Activated CD4-positive, alpha-beta T cell treated with anti-CD3 and anti-CD28 coated beads, Interleukin-2, amount 50 U/mL, for 4 hours (primary cell): ENCODE measurements at places on chromosomes 2 and 18.

- no peak for DNase-seq
These were observed 35.0 kb downstream of the TMEFF2 start for GRCh38 chr2:192159736-192160135.

GRCh38 chr18:51617167-51617566 is 419.7 kb upstream of the MEX3C start:
- no peak for DNase-seq

GRCh38 chr18:51168960-51169662 is 28.4 kb downstream of the MEX3C start:
- DNase-seq, result no peak

DNA sequence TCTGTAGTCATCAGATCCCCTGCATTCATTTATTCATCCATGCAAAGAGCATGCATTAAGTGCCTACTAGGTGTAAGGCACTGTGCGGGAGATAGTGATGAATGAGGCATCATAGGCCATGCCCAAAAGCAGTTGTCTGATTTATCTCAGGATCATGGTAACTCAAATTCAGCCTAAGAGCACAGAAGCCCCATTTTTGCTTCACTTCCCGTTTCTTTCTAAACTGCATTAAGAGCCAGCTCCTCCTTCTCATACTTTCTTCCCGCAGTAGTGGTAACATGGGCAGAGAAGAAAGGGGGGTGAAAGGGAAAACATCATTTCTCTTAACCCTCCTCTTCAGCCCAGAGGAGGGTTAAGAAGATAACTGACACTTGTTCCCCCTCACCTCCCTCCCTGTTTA is 2.9 kb downstream of the GPR45 start:
- DNase-seq, result no peak

- no peak for DNase-seq
These were observed 37.8 kb upstream of the EFEMP1 start for GRCh38 chr2:55961318-55961911.

DNA sequence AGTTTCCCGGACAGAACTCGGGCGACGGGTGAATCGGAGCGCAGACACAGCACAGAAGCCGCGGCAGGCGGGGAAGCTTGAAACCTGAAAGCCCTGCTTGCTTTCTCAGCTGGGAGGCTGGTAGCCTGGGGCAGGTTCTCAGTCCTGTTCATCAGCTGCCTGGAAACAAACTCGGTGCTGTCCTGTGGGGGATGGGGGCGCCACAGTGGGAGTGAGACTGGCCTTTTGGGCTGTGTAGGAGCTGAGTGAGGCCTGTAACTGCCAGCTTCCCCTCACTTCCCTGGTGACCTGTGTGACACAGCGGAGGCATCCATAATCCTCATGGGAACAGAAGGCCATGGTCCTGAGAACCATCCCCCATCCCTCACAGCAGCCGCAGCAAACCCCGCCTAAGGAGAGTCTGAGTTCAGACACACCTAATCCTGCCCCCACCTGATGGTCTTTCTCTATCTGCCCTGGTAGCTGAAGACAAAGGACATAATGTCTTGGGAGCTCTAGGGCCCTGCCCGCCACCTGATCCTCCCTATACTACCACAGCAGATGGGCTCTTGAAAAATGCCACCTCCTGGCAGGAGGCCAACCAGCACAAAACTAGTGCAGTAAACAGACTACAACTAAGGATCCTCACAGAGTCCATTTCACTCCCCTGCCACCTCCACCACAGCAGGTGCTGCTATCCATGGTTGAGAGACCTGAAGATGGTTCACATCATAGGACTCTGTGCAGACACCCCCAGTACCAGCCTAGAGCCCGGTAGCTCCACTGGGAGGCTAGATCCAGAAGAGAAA is 52.7 kb upstream of the LDLRAD4 start:
- no peak for DNase-seq

DNA sequence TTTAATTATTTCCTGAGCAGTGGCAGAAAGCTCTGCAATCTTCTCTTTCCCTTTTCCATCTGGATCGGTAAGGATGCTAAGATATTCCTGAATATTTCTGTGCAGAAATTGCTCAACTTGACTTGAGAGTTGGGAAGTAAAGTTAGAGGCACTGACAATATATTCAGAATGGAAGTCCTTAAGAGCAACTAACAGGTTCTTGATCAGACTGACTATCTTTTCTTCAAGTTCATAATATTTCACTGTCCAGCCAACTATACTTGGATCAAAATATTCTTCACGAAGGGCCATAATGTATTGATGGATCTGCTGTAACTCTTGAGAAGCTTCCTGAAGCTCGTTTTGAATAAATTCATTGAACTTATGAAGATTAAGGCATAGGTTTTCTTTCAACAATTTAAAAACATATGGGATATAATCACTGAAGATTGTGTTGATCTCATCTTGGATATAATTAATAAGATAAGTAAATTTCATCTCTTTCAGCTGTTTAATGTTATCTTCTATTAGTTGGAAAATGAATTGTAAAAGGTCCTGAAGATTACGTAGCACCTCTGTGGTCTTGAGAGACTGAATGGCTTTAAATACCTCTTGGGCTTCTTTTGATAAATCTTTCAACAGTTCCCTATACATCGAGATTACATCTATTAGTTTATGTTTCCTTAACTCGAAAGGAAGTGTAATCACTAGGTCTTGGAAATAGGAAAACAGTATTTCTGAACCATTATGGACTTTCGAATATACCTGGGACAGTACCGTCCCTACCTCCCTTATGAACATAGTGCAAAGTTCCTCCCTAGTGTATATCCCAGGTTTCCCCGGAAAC is 41.7 kb downstream of the APOB start:
- DNase-seq, result no peak

- DNase-seq, result no peak
These were observed 229.8 kb downstream of the CCDC178 start for GRCh38 chr18:33210575-33211189.

- peak; percentile 15 for DNase-seq
These were observed 221.0 kb downstream of the CDH20 start for GRCh38 chr18:61554117-61554776.

- DNase-seq, result no peak
These were observed 187.4 kb downstream of the CCDC102B start for GRCh38 chr18:68985172-68985820.

GRCh38 chr2:58054264-58054663 is 7.7 kb downstream of the VRK2 start:
- DNase-seq, result no peak

DNA sequence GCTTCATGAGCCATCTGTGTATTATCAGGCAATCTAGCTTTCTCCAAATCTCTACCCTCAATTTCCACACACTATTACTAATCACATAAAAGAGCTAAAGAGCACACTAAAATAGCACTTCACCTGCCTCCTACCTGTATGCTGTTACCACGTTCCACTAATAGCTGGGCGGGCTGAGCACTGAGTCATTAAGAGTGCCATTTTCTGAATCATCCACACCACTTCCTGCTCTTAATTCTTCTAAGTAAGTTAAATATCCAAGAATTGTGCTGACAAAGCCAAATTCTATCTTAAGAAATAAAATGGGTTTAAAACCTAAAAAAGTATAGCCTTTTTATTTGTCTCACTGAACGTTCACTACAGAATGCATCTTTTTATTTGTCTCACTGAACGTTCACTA is 35.7 kb downstream of the NOL10 start:
- peak; percentile 63 for DNase-seq

GRCh38 chr2:219680958-219681693 is 53.7 kb downstream of the SLC4A3 start:
- no peak for DNase-seq

DNA sequence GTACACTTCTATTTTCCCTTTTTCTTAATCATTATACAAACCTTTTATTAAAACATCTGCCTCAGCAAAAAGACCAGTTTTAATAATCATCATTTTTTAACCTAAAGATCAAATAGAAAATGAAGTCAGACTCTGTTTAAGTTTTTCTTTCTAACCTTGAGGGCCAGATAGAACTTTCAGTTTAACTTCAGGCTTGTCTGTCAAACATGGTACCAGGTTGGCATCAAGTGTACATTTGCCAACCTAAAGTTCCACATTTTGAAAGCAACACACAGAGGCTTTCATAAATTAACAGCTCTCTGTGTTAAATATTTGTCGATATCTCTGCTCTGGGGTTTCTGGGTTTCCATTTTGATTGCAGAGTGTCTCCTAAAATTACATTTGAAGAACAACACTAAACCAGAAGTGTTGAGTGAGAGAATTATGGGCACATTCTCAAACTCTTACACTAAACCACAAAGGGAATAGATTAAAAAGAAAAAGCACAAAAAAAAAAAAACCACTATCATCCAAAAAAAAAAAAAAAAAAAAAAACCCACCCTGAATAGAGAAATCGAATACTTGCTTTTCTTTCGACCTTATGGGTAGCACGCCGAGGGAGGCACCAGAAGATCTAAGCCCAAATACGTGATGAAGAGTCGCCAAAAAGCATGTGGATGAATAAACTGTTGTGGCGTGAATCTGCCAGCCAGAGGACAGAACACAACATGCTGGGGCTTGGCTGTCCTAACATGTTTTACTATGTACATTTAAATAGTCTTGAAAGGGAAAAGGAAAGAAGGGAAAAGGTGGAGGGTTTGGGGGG is 166.2 kb downstream of the TCF4 start:
- no peak for DNase-seq

GRCh38 chr18:35688757-35689156 is 107.2 kb downstream of the GALNT1 start:
- DNase-seq, result no peak
